Activated CD4-positive, alpha-beta T cell treated with anti-CD3 and anti-CD28 coated beads, Interleukin-2, amount 10 ng/mL, durations not matched to agents 7 days and 5 days (primary cell): ENCODE measurements at places on chromosomes 12 and 14. TPM values are rescaled to one million over a fixed set of nuclear protein-coding genes. Genes with fewer than 3 reads are reported as not detected.
A peak's percentile ranks its signal among the peaks of the same experiment; 100 is the strongest.

GRCh38 chr12:56979628-56980027 lies 22.2 kb upstream of the RDH16 start:
- DNase-seq: no peak

DNA sequence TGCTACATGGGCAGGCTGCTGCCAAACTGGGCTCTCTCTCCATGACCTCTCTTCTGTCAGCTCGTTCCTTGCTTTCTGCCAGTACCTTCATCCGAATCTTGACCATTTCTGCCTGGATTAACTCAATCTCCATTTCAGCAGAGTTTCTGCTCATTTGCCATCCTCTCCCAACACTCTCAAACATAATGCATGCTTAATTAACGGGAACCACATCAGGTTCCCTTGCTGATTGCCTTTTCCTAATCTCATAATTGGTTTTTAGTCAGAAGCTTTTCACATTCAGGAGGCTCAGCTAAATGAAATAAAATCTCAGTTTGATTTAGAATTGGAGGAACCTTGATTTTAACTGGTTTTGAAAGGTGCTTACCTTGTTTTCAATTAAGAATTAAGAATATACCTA lies 127.3 kb downstream of the SLC5A8 start:
- no peak for DNase-seq

GRCh38 chr14:99887407-99887806 lies 94.2 kb downstream of the EML1 start:
- no peak for DNase-seq

GRCh38 chr12:94941440-94941862 lies 62.0 kb downstream of the NDUFA12 start:
- DNase-seq: peak; percentile 49

DNA sequence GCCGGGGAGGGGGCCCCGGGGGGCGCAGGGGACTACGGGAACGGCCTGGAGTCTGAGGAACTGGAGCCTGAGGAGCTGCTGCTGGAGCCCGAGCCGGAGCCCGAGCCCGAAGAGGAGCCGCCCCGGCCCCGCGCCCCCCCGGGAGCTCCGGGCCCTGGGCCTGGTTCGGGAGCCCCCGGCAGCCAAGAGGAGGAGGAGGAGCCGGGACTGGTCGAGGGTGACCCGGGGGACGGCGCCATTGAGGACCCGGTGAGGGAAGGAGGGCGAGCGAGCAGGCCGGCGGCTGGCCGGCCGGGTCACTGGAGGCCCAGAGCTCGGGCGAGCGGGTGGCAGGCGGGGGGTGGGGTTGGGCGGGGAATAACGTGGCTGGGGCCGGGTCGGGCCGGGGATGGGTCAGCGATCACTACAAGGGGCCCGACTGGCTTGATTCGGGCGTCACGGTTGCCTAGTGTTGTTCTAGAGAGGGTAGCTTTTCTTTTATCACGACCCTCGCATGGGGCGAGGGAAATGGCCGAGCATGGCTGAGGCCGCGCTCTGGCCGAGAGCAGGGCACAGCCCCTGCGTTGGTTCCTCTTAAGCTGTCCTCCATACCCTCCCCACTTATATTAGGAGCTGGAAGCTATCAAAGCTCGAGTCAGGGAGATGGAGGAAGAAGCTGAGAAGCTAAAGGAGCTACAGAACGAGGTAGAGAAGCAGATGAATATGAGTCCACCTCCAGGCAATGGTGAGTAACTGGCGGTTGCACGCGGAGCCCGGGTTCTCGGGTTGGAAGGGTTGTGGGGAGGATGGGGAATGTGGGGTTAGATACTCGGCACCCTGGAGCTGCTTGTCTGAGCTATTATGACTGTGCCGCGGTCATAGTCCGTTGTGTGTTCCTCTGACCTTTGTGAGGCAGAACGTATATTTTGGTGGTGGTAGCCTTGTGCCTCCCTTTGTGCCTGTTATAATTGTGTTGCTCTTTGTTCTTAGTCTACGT lies 603 bp downstream of the PABPN1 start:
- DNase-seq: peak; percentile 51

Gene CCDC177
- not detected for total RNA-seq

DNA sequence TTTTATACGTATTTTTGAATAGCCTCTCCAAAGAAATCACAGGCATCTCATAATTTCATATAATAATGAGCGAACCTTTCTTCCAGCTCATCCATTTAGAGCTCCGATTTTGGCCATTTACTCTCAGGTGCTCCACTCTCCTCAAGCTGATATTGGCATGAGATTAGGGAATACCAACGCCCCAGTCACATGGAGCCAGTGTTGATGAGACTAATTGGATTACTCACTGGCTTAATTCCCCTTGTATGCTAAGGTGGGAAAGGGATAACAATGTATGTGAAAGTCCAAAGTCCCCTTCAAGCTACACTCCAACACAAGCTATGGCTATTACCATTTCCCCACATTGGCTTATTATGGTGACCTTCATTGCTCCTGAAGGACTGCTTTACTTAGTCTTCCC lies 76.6 kb upstream of the NAV3 start:
- no peak for DNase-seq

DNA sequence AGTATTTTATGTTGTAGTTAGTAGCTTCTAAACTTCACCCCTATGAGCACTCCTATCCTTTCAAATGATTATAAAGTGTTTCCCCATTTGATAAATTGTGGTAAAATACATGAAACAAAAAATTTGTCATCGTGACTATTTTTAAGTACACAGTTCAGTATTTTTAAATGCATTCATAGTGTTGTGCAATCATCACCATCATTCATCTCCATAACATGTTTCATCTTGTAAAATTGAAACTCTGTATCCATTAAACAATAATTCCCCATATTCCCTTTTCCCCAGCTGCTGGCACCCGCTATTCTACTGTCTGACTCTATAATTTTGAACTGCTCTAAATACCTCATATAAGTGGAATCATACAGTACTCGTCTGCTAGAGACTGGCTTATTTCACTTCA lies 52.5 kb downstream of the ATP23 start:
- DNase-seq: no peak

DNA sequence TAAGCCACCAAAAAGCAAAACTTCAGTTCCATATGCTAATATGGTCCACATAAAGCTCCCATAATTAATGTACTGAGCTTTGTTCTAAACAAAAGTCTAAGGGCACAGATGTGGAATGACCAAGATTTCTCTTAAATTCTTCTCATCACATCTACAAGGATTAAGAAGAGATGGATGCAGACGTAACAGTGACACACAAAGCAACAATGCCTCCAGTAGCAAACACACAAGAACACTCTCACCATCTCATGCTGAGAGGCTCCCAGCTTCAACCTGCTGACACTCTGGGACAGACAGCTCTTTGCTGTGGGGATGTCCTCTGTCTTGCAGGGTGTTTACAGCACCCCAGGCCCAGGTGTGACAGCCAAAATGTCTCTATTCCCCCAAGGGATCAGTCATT lies 48.2 kb downstream of the SETD3 start:
- DNase-seq: no peak

- no peak for DNase-seq
Observed at GRCh38 chr12:13436696-13437391, 240.3 kb downstream of the EMP1 start.

Gene MAP1LC3B2
- 1.0 TPM for total RNA-seq

DNA sequence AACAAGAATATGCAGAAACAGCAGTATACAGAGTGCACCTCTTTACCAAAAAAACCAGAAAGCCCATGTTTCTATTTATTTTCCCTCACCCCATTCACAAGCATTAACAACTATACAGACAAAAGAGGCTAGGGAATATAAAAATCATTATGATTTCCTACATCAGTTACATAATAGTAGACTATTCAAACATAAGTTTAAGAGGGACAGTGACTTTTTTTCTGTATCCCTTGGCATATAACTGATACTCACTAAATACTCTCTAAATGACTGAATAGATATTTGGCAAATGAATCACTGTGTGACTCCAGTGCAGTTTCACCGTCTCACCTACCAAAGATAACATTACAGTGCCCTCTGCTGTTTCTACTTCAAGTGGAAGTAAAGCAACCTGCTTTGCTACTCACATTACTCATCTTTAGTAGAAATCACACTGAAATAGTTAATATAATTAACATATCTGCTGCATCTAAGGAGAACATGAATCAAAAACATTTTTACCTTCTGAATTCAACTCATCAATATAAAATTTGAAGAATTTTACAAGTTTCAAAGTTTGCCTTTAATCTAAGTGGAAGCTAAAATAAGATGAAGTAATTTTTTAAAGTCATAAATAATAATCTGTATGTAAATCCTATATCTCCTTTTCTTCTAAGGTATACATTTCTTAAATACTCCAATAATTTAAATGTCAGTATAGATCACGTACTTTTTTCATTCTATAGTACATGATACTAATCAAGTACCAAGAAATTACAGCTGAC lies 103.8 kb downstream of the OSBPL8 start:
- DNase-seq: peak; percentile 34

GRCh38 chr12:122520676-122521075 lies 6.1 kb downstream of the RSRC2 start:
- DNase-seq: no peak

Gene GALNT8
- 1.0 TPM for total RNA-seq

GRCh38 chr12:26622601-26623000 lies 210.4 kb downstream of the ITPR2 start:
- DNase-seq: no peak

- DNase-seq: no peak
Observed at GRCh38 chr14:91284146-91284790, 39.8 kb upstream of the GPR68 start.

- DNase-seq: no peak
Observed at GRCh38 chr12:91781114-91781513, 364.5 kb downstream of the BTG1 start.

GRCh38 chr14:35336494-35337268 lies 44.5 kb downstream of the PSMA6 start:
- DNase-seq: no peak

GRCh38 chr12:10697156-10697555 lies 23.3 kb upstream of the STYK1 start:
- DNase-seq: no peak

DNA sequence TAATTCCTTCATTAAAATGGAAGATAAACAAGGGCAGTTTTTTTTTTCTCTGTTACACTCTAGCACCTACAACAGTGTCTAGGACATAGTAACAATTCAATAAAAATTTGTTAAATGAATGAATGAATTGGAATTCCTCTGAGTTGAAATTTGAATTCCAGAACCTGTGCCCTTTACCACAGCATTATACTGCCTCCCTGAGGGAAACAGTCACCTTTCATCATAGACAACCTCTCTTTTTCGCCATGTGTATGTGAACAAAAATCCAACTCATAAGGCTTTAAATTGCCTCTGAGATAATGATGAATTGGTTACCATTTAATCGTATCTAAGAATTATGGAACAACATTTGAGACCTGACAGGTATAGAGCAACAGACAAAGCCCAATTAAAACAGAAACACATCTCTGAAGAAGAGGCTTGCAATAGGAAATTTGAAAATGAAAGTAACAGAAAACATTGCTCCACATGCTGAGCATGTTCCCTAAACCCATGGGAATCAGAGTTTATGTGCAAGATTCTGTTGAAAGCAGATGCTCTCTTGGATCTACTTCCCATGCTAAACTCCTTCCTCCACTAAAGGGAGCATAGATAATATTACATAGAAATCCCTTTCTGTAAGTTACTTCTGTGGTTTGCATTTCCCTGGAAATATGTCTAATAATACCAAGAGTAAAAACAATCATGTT lies 657.8 kb downstream of the GALC start:
- no peak for DNase-seq

DNA sequence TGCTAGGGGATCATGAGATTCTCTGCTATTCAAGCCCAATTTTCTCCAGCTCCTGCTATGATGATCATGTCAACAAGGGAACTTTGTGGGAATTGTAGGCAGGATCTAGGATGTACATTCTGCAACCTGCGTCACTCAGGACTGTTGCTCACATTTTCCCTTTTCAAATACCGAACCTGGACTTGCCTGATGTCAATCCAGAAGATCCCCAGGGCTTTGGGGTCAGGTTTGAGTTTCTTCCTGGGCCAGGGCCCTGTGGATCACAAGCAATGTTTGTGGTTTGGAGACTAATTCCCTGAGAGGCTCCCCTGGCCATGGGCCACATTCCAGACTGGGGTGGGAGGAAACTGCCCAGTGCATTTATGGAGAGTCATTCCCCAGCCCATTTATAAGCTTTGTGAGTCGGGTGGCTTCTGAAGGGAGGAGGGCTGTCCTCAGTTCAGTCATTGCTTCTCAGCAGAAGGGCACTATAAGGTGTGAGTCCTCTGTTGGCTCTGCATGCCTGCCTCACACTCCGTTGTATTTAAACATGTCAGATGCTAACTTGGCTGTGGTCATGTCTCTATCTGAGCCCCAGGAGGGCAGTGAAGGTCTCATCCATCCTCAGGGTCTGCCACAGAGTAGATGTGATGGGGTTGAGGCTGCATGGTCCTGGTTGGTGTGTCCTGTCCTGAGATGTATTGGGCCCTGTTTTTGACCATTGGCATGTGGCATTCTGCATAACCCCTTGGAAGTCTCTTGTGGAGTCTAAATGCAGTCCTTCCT lies 6.5 kb downstream of the KRT86 start:
- DNase-seq: no peak

GRCh38 chr14:68174446-68174845 lies 354.9 kb downstream of the RAD51B start:
- no peak for DNase-seq

GRCh38 chr12:68305278-68305677 lies 26.9 kb downstream of the MDM1 start:
- no peak for DNase-seq
